ENCODE measurements at places on chromosomes 13 and 19. TPM values are rescaled to one million over a fixed set of nuclear protein-coding genes. Genes with fewer than 3 reads are reported as not detected.

The URAD gene
- total RNA-seq: not detected

DNA sequence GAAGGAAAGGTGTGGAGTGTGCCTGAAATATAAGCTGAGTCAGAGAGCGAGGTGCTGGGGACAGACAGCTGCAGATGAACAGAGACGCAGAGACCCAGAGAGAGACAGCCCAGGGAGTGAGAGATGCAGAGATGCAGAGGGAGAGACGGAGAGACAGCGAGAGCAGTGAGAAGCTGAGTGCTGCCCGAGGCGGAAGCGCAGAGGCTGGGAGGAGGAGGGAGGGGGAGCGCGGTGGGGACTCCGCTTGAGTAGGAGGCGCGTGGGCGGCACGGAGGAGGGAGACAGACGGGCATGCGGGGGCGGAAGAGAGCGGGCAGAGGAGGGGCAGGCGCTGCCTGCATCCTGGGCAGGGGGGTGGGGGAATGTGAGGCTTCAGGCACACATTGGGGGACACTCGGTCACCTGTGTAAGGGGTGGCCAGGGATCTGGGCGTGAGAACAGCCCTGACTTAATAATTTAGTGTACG lies 25.7 kb downstream of the SLC8A2 start:
- no peak for DNase-seq

GRCh38 chr13:34647379-34648150 lies 294.5 kb upstream of the NBEA start:
- peak; percentile 47 for DNase-seq

DNA sequence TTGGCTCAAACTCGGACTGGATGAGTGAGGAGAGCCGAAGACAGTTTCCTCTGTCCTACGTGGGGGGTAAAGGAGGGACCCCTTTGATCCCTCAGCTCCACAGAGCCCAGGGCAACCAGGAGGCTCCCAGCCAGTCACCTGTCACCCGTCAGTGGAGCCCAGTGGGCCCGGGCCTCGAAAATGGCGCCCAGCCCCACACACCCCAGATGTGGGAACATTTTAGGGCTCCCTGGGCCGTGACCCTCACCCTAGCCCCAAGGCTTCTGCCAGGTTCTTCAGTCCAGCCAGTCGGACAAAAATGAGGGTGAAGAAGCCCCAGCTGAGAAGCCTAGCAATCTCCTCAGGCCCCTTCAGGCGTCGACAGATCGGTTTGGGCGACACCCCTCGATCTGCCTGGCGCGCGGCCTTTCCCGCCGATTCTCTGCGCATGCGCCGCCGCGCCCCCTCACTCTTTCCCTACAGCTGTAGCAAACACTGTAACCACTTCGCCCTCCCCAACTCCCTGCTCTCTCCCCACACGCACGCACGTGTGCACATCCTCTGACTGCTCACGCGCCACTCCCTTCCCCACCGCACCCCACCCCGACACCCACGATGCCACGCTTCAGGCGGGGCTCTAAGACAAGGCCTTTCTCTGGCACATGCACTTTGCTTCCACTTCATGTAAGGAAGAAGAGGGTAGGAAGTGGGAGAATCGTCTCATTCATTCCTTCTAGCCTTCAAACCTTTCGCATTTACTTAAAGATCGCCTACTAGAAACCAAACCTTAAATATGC lies at the start of gene SLC6A16:
TSS of gene SLC6A16 (minus strand) at position 391 of the 776 bp plus-strand sequence. CDS start 13,844 bp downstream, outside the sequence.
- DNase-seq: peak; percentile 34

- DNase-seq: no peak
These were observed 18.2 kb upstream of the GTF2F2 start for GRCh38 chr13:45102136-45102507.

The ANKRD24 gene
- 1.3 TPM for total RNA-seq

The VMAC gene
- total RNA-seq: 9.0 TPM

The RFPL4AL1 gene
- not detected for total RNA-seq

DNA sequence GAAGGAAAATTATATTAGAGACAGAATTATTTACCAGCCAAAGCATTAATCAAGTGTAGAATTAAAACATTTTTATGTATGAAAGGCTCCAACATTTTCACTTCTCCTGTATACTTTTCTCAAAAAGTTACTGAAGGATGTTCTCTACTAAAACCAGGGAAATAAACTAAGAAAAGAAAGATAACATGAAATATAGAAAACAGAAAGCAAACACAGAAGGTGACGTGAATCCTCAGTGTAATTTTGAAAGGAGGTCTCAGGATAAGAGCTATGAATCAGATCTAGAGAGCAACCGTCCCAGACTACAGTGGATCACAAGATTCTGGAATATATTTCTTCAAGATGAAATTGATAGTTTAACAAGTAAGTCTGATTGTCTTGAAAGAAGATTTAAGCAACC lies 144.5 kb downstream of the CYSLTR2 start:
- no peak for DNase-seq

GRCh38 chr19:8585894-8586750 lies 8.9 kb upstream of the MYO1F start:
- no peak for DNase-seq

DNA sequence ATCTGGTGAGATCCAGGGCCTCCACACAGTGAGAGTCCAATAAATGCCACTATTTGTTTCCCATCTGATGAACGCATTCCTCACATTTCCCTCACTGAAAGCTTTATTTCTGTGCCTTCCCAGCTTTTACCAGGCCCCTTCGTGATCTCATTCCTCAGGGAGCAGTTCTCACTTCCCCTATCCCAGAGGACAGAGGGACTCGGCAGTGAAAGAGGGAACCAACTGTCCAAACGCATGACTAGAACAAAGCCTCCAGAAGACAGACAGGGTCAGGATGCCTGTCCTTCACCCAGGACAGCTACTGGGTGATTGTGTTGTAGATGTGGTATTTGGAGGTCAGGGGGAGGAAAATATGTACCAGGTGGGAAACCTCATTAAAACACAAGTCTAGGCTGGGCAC lies 2.0 kb upstream of the ZBTB45 start:
- no peak for DNase-seq

DNA sequence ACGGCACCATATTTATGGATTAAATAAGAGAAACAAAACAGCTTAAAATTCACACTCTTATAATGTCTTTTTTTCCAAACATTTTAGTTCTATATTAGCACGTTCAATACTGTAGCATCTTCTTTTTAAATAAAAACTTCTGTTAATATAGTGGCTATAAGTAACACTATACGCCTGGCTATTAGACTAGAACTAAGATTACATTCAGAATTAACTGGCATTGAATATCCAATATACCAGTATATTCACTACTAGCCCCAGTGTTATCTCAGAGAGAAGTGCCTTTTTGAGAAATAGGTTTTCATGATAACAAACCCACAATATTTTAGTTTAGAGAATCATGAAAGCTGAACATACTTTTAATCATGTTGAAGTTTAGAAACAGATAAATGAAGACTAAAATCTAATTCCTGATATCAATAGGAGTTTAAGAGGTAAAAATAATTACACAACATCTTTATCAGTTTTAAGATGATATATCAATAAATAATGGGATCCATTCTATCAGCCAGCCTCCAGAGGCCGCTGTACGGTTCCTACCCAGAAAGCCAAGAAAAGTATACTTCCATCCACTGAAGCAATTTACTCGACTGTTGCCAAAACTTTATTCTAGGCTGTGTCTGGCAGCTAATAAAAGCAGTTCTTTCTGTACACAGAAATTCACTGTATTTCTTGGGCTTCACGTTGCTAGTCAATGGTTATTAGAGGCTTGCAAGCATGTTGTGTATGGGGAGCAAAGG lies 1113.4 kb upstream of the MIR17HG start:
- DNase-seq: no peak

The TJP3 gene
- 0.06 TPM for total RNA-seq

DNA sequence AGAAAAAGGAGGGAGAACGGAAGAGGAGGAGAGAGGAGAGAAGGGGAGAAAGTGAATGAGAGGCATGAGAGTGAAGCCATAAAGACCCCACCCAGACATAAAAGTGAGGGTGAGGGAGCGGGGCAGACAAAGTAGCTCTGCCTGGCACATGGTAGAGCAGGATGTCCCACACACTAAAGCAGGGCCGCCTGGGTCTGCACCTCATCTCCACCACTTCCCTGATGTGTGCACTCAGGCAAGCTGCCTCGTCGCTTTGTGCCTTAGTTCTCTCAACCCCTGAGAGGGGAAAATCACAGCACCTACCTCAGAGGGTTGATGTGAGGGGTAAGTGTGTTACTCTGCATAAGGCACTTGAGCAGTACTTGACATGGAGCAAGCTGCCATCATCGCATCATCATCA lies 488.1 kb downstream of the COG6 start:
- no peak for DNase-seq

The C1QTNF9 gene
- 0.83 TPM for total RNA-seq

The ARL11 gene
- total RNA-seq: 0.83 TPM

GRCh38 chr13:23470790-23471614 lies 37.5 kb upstream of the SACS start:
- DNase-seq: no peak

The PSG11 gene
- not detected for total RNA-seq

GRCh38 chr13:39685652-39686051 lies 30.2 kb downstream of the COG6 start:
- DNase-seq: no peak

DNA sequence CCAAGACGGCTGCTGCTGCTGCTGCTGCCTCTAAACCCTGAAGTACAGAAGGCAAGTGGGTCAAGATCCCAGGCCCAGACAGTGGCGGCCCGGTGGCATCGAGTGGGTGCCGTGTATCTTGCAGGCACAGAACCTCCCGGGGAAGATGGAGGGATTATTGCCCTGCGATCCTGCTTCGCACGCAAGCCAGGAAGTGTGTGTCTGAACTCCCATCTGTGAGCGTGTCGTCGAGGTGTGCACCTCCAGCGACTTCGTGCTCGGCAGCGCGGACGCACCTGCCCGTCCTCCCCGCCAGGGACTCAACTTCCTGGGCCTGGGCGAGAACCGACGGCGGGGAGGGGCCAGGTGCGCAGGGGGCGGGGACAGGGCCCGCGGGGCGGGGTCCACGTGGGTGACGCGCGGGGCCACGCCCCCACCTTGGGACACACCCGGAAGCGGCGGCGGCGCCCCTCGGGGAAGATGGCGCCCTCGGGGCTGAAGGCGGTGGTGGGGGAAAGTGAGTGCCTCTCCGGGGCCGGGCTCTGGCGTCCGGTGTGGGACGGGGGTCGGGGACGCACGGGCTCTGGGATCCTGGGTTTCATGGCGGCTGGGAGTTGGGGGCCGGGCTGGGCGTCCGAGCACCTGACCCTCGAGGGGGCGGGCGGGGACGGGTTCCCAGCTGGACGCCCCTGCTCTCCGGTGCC lies at the start of gene STXBP2:
TSS of gene STXBP2 (plus strand) at position 420 of the 683 bp plus-strand sequence. CDS start at position 460, 40 bp downstream.
- no peak for DNase-seq

- DNase-seq: no peak
These were observed 21.8 kb downstream of the MRPS12 start for GRCh38 chr19:38952395-38953165.

DNA sequence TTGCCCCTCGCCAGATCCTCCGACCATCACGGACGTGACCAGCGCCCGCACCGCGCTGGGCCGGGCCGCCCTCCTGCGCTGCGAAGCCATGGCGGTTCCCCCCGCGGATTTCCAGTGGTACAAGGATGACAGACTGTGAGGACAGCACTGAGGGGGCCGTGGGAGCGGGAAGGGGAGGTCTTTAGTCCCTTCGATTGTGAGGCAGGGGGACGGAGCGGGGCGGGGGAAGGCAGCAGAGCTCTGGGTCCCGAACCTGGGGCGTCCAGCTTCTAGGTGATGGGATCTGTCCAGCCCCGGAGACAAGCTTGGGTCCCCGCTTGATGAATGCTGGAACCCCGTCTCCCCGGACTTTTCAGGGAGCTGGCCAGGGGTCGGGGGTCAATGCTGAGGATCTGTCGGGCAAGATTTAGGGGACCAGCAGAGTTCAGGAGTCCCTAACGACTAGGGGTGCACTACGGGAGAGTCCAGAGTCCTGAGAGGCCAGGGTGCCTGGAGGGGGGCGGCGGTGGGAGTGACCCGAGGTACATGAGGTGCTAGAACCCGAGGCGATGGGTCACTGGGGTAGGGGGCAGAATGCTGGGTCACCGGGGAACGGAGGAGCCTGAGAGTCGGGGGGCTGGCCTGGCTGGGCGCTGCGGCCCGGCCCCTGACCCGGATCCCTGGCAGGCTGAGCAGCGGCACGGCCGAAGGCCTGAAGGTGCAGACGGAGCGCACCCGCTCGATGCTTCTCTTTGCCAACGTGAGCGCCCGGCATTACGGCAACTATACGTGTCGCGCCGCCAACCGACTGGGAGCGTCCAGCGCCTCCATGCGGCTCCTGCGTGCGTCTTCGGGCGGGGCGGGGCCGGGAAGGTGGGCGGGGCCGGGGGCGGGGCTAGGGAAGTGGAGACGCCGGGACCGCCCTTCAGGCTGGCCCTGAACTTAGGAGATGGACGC lies 14.6 kb downstream of the VSIG10L start:
- no peak for DNase-seq

DNA sequence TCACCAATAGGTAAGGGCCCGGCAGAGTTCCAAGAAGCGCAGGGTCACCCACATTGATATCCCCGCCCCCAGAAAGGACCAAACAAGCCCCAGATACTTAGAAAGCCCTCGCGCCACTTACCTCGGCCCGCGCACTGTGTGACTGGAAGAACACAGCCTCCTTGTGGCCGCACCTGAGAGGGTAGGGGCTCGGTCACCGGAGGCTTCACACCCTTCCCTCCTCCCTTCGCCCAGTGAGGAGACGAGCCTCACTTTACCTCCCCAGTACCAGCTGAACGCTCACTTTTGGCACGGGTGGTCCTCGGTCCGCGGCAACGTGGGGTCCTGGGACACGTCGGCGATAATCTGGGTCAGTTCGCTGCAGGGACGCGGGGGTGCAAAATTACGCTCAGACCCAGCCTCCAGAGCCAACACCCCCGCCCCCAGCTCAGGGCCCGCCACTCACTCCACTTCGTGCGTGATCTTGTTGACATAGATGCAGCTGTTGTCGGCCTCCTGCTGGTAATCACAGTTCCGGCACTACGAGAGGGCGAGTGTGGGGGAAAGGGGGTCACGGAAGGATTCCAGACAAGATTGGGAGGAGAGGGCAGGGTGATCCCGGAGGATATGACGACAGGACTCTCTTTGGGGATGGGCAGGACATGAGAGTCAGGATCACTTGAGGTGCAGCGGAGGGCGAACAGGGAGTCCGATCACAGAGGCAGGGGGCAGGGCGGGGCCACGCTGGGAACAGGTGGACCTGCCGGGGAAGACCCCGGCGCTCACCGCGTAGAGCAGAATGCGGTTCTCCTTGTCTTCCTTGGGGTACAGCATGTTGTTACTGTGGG lies 568 bp downstream of the POLR2I start:
- no peak for DNase-seq

The SLC46A3 gene
- 14.0 TPM for total RNA-seq

The ZNF471 gene
- 10.6 TPM for total RNA-seq

The ZNF71 gene
- 25.9 TPM for total RNA-seq

GRCh38 chr13:103731959-103732358 lies 665.7 kb upstream of the SLC10A2 start:
- no peak for DNase-seq

GRCh38 chr19:12000152-12000981 lies 35.1 kb downstream of the ZNF433 start:
- DNase-seq: no peak

The CYP2A7 gene
- total RNA-seq: not detected

The NLRP9 gene
- not detected for total RNA-seq
